ENCODE measurements at places on chromosomes 4 and X. TPM values are rescaled to one million over a fixed set of nuclear protein-coding genes. Genes with fewer than 3 reads are reported as not detected.

HPGDS gene
- total RNA-seq: 3.1 TPM

RPL34 gene
- 747 TPM for total RNA-seq

GC gene
- not detected for total RNA-seq

CYLC1 gene
- total RNA-seq: not detected

GRCh38 chr4:52926196-52926974 is 64.3 kb downstream of the RASL11B start:
- DNase-seq: no peak

GRCh38 chr4:121189326-121190215 is 25.4 kb upstream of the TNIP3 start:
- no peak for DNase-seq

- DNase-seq: no peak
Observed at GRCh38 chr4:149055624-149056023, 613.4 kb upstream of the NR3C2 start.

- peak; percentile 75 for DNase-seq
Observed at GRCh38 chr4:38868059-38868960, 704 bp downstream of the FAM114A1 start.

DNA sequence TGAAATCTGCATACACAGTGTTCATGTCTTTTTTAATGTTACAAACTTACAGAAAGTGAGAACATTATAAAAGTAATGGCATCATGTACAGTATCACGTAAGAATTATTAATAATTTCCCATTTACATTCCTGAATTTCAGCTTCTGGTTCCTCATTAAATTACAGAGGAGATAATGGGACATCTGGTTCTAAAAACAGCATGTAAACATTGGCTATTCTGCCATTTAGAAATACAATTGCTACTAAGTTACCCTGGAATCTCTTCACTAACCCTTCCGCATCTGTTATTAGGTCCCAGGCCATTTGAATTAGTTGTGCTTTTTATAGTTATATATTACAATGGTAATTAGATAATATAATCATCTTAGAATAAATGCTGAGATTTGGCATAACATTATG is 505.1 kb downstream of the FSTL5 start:
- DNase-seq: no peak

GRCh38 chr4:168999809-169000208 is 10.2 kb downstream of the CBR4 start:
- DNase-seq: no peak

DNA sequence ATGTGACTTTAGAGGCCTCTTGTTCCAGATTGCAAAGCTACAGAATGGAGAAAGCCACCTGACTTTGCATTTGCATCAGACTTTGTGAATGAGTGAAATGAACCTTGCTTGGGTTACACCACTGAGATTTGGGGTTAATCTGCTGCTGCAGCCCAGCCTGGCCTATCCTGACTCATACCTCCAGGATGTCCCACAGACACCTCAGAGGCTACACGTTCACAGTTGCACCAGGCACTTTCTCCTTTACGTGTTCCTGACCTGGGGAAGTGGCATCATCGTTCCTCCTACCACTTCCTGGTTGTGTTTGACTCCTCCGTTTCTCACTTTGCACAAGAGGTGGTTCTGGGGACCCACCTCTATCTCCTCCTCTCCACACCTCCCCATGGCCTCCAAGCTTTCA is 9.2 kb upstream of the SORCS2 start:
- DNase-seq: no peak

DNA sequence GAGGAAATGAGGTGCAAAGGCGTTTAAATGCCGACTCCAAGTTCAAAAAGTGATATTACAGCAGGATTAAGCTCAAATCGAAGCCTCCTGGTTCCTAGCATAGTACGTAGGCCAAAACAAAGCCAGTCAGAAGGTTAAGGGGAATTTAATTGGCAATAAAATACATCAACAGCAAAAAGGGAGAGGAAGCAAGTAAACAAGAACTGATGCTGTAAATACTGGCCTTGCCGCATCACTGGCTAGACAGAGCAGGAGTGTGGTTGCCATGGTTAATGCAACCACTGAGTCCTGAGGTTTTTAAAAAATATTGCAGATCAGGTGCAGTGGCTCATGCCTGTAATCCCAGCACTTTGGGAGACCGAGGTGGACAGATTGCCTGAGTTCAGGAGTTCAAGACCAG is 63.2 kb upstream of the FBXW7 start:
- DNase-seq: no peak

- no peak for DNase-seq
Observed at GRCh38 chr4:88793475-88793874, 95.8 kb upstream of the NAP1L5 start.

DNA sequence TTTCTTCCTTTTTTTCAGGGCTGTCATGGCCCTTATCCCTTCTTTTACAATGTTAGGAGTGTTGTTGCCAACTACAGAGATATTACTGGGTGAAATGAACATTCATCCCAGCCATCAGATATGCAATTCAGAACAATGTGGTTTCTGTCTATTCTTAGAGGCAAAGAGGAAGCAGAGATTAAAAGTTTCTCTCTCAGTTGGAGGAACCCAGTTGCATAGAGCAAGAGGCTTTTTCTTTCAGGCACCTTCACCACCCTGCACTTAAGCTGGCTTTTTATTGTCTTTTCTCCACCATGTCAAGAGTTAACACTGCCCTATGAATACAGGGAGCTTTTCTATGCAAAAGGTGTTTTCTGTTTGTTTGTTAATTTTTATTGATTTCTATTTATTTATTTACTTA is 1559.6 kb upstream of the IGFBP7 start:
- DNase-seq: no peak

GRCh38 chr4:22780317-22780716 is 87.6 kb downstream of the GBA3 start:
- DNase-seq: no peak

GRCh38 chrX:92232182-92232581 is 453.0 kb downstream of the PCDH11X start:
- DNase-seq: no peak

- no peak for DNase-seq
Observed at GRCh38 chr4:131054489-131055019, 1958.6 kb downstream of the C4orf33 start.

GRCh38 chrX:72102760-72103159 is 29.0 kb downstream of the RTL5 start:
- no peak for DNase-seq
